ENCODE measurements at places on chromosomes 13 and 19.

- no peak for DNase-seq
Measured at GRCh38 chr13:33250609-33251008, 34.9 kb downstream of the STARD13 start.

GRCh38 chr19:6738787-6739389, 592 bp upstream of the TRIP10 start:
- no peak for DNase-seq

DNA sequence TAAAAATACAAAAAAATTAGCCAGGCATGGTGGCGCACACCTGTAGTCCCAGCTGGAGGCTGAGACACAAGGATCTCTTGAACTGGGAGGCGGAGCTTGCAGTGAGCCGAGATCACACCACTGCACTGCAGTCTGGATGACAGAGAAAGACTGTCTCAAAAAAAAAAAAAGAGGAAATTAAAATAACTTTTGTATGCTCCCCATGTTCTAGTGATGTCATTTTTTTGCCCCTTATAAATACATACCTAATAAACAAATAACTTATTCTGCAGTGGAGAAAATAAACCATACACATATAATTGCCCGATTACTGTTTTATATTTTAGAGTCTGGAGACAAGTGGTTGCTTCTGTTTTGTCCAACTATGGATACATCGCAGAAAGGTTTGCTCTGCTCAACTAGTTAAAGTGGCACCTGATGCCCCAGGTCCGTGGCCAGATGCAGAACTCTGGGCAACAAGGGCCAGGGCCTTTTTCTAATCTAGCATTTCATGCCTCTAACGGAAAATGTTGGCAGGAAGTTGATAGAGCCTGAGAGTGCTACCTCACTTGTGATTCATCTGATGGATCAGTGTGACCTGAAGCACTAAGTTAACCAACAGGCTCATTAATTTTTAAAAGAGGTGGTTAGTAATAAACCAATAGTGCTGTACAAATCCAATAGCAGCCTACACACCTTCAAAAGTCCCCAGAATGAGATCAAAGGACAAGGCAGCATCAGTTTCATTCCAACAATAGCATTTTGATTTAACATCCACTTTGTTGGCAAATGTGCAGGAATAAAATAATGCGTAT, 18.8 kb downstream of the UBE2L5 start:
- DNase-seq, result peak; percentile 30

- no peak for DNase-seq
Measured at GRCh38 chr13:90103099-90103784, 1244.2 kb upstream of the MIR17HG start.

- no peak for DNase-seq
Measured at GRCh38 chr19:47890865-47891621, 4.9 kb upstream of the SULT2A1 start.

GRCh38 chr19:7104747-7105447, 35.4 kb downstream of the ZNF557 start:
- DNase-seq, result no peak

DNA sequence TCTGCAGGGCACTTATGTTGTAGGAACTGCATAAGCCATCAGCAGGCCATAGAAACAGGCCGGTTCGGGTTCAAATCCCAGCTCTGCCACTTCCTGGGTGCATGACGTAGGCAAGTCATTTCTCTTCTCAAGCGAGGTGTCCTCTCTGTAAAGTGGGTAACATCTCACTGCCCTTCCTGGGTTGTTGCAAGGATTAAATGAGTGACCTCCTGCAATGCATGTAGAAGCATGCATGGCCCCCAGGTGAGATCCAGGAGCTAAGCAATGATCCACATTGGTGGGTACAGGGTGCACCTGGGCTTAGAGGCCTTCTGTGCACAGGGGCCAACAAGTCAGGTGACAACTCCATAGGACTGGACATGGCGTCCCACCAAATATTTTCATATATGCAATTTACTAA, 13.8 kb downstream of the PHLDB3 start:
- no peak for DNase-seq

GRCh38 chr13:30751183-30751933, 16.0 kb downstream of the ALOX5AP start:
- no peak for DNase-seq

- DNase-seq, result no peak
Measured at GRCh38 chr13:106187101-106187500, 348.4 kb downstream of the EFNB2 start.

- DNase-seq, result no peak
Measured at GRCh38 chr19:48741129-48741999, 954 bp upstream of the RASIP1 start.

DNA sequence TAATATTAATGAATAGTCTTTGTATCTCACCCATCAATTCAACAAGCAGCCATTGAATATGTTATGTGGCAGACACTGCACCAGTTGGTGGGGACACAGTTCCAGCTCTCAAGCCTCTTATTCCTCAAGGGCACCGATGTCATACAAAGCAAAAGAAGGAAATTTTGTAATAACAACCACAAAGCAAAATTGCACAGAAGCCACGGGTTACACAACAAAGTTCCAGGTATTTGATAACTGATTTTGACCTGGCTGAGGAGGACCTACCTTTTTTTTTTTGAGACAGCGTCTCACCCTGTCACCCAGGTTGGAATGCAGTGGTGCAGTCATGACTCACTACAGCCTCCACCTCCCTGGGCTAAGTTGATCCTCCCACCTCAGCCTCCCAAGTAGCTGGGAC, 266.7 kb downstream of the FOXO1 start:
- DNase-seq, result no peak

- no peak for DNase-seq
Measured at GRCh38 chr13:106302843-106303242, 232.6 kb downstream of the EFNB2 start.

- DNase-seq, result no peak
Measured at GRCh38 chr13:43895940-43896339, 16.2 kb downstream of the LACC1 start.

GRCh38 chr13:99792079-99792921, 179.3 kb downstream of the ZIC5 start:
- no peak for DNase-seq

DNA sequence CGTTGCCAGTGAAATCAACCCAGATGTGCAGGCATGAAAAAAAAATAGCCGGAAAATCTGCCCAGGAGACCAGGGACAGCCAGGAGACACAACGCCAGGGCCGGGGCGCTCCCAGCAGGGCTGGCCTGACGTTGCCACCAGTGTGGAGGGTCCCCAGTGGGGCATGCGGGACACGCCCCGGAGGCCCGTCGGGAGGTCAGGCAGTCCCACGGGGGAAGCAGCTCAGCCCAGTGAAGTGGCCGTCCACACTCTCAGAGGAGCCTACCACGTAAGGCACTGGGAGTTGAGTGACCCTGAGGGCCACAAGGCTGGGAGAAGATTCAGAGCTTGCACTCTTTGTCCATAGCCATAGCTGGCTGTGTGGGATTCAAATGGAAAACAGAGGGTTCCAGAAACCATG, 53.2 kb upstream of the GAS6 start:
- DNase-seq, result no peak

DNA sequence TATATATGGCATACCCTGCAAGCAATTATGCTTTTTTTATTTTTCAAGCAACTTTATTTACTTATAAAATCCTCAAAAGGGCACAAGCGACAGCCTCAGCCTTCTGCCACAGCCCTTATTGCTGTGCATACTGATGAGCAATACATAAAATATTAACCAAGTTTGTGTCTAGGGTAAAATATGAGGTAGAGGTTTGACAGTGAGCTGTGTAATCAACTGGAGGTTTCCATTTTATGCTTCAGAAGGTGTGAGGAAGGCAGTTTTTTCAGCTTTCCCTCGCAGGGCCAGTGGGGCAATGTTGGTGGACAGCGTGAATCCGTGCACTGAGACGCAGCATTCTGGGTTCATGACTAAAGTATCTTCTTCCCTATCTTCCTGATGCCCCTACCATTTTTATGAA, 310.4 kb downstream of the IRS2 start:
- DNase-seq, result no peak

GRCh38 chr13:64910096-64910495, 2320.0 kb downstream of the PCDH9 start:
- no peak for DNase-seq

DNA sequence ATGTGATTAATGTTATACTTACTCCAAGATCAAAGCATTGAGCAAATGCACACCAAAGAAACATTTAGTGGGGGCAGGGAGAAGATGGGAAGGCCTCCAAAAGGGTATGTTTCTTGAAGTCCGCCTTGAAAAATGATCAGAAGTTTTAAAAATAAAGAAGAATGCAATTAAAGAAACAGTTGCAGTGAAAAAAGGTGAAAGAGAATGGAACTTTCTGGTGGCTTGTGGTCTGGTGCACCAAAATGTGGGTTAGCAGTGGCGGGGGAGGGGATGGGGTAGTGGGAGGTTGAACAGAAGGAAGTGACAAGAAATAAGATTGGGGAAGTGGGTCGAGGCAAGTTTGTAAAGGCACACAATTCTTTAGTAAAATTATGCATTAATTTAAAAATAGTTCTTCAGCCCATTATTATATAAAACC, 2.5 kb downstream of the LCP1 start:
- DNase-seq, result no peak

- DNase-seq, result peak; percentile 84
Measured at GRCh38 chr13:106536244-106537034, 977 bp upstream of the EFNB2 start.

- DNase-seq, result peak; percentile 93
Measured at GRCh38 chr19:28330831-28331230, 882.1 kb downstream of the UQCRFS1 start.

- no peak for DNase-seq
Measured at GRCh38 chr19:3855320-3855719, 13.5 kb downstream of the ZFR2 start.

- no peak for DNase-seq
Measured at GRCh38 chr13:100306434-100306999, 217.6 kb downstream of the PCCA start.

DNA sequence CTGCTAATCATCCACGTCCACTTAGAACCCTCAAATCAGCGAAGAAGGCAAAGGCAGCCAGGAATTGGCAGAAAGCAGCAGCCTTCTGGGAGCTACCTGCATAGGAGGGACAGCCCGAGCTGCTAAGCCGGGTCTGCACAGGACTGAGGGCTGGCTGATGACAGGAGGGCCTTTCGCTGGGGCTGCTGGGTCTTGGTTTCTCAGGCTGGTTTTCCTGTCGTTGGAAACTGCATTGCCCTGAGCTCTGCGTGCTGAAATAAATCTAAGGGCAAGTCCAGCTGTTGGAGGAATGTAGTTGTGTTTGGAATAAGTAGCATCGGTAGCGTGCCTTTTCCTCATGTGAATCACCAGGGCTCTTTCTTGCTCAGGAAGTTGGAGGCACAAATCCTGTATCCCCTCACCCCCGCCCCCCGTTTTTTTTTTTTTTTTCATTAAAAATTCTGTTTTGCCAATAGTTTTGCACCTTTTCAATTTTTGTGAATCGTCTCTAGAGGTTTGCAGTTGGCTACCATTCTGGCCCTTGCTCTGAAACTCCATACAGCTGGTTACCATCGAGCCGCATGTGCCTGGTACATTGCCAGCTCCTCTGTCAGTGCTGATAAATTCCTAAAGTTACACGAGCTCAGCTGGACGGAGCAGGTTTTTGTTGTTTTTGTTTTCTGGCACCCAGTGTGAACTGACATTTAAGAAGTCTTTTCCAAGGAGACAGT, 193.9 kb upstream of the RNF113B start:
- DNase-seq, result no peak

DNA sequence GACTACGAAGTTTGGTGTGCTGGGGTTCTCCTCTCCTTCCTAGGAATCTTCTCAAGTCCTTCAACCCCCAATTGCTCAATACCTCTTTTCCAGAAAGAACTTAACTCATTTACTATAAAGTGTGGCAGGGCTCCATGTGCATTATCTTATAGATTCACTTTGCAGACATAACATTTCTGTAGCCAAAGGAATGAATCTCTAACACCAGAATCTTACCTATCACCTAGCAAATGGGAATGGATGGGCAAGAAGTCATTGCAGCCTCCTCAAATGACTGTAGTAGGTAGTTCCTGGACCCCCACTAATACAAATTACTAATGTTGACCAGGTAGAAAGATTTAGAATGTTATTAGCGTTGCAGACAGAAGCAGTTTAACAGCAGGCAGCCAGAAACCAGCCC, 5.7 kb upstream of the CACNA1A start:
- no peak for DNase-seq

- DNase-seq, result no peak
Measured at GRCh38 chr19:2423071-2423914, 4.1 kb downstream of the TIMM13 start.

GRCh38 chr13:33249066-33249465, 36.5 kb downstream of the STARD13 start:
- peak; percentile 84 for DNase-seq

DNA sequence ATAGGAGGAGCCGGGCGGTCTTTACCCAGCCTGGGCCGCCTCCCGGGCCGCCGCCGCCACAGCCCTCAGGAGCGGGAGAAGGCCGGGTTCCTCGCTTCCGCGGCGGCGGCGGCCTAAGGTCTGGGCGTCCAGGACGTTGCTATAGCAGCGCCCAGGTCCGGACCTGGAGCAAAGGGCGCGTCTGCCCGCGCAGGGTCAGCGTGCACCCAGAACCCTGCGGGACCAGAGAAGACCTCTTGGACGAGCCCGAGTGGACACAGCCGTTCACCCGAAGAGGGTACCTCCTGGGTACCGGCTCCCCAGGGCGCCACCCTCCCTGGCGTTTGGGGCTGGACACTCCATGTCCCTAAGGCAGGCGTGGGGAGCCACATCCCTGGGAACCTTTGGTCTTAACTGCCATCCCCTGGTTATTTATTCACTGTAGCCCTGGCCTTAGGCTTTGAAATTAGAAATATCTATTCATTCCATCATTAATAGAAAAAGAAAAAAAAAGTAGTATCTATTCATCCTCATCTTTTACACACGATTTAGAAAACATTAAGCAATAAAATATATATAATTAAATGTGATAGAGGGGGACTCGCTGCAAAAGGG, 2.4 kb downstream of the DZIP1 start:
- no peak for DNase-seq

- peak; percentile 42 for DNase-seq
Measured at GRCh38 chr19:1104311-1105007, 665 bp downstream of the GPX4 start.

GRCh38 chr19:28633319-28634018, 579.5 kb downstream of the UQCRFS1 start:
- peak; percentile 54 for DNase-seq

DNA sequence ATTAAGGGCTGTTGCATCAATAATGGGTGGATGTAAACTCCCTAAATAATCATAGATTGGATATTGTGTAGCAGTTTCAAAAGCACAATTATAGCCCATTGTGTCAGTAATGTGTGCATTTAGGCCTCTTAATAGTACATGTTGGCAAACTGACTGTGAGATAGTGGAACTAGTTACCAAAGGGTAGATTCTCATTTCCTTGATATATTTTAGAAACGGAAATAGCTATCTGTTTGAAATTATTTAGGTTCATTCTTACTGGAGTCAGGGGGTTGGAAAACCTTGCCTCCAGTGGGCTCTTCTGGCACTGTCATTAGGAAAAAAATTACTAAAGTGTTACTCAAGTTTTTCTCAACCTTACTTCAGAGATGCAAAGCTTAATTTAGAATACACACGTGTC, 1074.9 kb downstream of the PCDH17 start:
- no peak for DNase-seq

GRCh38 chr13:45194081-45194939, 6.5 kb downstream of the KCTD4 start:
- no peak for DNase-seq
